ENCODE measurements at places on chromosomes 7 and 10.
A peak's percentile ranks its signal among the peaks of the same experiment; 100 is the strongest.

GRCh38 chr7:151121380-151122170 is 35.3 kb downstream of the AGAP3 start:
- no peak for DNase-seq

DNA sequence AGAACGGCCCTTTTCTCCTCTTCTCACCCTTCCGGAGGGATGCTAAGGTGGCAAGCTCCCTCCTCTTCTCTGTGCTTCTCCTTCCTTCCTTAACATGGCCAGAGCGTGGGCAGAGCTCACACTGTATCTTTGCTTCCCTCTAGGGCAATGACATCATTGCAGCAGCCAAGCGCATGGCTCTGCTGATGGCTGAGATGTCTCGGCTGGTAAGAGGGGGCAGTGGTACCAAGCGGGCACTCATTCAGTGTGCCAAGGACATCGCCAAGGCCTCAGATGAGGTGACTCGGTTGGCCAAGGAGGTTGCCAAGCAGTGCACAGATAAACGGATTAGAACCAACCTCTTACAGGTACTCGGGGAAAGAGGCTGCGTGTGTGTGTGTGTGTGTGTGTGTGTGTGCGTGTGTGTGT is 36.6 kb downstream of the AP3M1 start:
- no peak for DNase-seq

DNA sequence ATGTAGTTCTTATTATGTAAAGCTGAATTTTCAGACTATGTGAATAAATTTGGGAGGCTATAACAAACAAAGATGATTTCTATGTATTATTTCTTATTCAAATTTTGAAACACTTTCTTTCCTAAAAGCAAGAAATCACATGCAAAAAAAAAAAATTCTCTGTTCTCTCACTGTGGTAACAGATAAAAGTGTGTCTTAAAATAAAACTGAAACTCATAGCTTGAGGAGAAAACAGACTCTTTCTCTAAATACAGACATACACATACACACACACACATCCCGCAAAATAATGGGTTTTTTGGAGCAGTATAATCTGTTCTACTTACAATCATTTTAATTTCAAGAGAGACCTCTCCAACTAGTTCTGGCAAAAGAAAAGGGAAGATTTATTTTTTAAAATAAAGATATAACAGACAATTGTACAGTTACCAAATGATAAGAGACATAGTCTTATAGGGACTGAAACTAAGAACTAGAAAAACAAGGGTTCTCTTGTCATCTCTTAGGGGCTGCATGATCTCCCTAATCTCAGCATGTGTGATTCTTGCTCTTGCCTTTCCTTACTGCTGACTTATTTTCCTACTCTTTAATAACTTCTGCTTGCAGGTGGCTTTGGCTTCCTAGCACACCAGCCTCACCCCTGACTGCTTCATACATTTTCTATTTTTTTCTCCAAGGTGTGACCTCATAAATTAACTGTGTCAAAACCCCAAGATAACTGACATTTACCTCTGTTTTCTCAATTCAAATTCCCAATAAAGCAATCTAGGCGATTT is 483.5 kb upstream of the POT1 start:
- DNase-seq, result no peak

- no peak for DNase-seq
Measured at GRCh38 chr7:21508538-21508937, 34.3 kb upstream of the DNAH11 start.

DNA sequence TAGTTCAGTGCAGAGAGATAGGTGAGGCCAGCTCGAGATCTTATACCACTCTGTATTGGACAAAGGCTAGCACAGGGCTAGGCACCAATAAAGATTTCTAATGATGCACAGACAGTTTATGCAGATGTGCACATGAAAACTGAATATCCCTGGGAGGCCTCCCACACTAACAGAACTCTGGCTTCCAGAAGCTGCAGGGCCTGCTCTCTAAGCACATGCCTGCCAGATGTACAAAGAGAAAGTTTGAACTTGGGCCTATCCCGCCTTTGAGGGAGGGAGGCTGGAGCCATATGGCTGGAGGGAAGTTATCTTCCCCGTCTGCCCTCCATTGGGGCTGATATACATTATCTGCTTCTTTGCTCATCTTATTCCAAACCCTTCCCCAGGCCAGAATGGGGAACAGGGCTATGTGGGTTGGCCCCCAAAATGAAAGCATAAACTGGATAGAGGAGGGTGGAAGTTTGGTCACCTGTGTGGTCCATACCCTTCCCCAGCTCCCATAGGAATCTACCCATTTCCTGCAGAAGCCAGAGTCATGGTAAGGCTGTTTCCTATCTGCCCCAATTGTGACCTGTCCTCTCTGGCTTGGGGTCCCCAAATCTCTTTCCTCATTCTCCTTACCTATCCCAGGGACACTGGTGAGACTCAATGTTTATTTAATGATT is 3.8 kb downstream of the KAZALD1 start:
- no peak for DNase-seq

DNA sequence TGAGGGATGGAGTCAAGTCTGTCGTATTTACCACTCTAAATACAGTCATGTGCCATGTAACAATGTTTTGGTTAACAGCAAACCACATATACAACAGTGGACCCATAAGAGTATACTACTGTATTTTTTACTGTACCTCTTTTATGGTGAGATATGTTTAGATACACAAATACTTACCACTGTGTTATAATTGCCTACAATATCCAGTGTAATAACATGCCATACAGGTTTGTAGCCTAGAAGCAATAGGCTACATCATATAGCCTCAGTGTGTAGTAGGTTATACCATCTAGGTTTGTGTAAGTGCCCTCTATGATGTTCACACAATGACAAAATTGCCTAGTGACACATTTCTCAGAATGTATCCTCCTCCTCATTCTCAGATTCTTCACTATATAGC is 110.4 kb downstream of the FAM107B start:
- no peak for DNase-seq

- DNase-seq, result no peak
Measured at GRCh38 chr10:48465860-48466521, 138.9 kb downstream of the ARHGAP22 start.

- DNase-seq, result no peak
Measured at GRCh38 chr10:131698232-131698631, 202.6 kb upstream of the PPP2R2D start.

DNA sequence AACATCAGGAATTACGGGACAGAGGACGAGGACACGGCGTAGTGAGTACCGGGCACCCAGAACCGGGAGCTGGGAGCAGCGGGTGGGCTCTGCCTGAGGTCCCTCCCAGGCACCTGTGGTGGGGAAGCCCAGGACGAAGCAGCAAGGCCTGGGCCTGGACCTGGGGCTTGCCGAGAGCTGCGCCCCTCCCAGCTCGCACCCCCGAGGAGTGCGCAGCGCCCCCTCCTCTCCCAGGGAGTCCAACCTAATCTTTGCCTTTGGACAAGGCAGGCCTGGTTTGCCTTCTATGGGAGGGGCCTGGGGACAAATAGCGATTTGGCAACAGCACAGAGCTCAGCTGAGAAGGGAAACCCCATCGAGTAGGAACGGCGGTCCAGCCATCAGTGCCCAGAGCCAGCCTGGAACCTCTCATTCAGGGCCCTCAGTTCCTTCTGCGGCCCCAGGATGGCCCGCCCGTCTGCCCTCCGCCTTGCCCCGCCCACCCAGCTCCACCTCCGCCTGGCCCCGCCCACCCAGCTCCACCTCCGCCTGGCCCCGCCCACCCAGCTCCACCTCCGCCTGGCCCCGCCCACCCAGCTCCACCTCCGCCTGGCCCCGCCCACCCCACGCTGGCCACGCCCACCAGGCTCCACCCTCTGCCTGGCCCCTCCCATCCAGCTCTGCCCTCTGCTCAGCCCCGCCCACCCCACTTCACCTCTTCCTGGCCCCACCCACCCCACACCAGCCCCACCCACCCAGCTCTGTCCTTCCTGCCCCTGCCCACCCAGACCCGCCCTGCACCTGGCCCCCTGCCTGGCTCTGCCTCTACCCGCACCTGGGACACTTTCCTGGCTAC is 32.5 kb upstream of the KNDC1 start:
- no peak for DNase-seq

GRCh38 chr7:43761938-43762692 is 3.6 kb downstream of the BLVRA start:
- DNase-seq, result no peak

DNA sequence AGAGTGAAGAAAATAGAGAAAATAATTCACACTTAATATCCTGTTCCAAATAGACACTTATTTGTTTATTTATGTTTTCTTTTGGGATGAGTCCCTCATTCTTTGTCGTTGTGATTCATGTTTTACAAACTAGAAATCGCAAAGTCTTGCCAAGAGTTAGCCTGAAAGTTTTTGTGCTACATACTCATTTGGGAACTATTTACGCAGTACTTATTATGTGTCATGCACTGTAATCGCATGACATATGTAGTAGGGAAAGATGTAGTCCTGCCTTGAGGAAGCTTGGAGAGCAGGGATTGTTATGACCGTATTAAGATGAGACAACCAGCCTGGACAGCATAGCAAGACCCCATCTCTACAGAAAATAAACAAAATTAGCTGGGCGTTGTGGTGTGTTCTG is 189.3 kb downstream of the ABCA13 start:
- DNase-seq, result no peak

GRCh38 chr7:16753102-16753931 is at the start of gene TSPAN13:
Gene TSPAN13 (plus strand): TSS chr7:16753755. CDS start chr7:16753968, 213 bp downstream.
- peak; percentile 93 for DNase-seq

DNA sequence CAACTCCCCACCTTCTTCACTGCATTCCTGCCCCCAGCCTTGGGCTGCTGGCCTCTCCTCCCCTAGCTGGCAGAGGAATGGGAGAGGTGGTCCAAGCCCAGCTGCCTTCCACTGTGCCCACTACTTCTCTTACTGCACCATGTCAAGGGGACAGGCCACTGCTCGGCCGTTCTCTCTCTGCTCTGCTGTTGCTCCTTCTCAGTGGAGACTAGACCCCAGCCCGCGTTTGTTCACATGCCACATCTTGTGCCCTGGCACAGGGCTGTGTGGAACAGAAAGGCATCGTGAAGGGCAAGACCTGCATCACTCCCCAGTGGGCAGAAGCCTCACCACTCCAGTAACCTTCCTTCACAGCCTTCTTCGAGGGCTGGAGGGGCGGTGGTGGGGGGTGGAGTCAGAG is 711 bp upstream of the CDHR3 start:
- no peak for DNase-seq

DNA sequence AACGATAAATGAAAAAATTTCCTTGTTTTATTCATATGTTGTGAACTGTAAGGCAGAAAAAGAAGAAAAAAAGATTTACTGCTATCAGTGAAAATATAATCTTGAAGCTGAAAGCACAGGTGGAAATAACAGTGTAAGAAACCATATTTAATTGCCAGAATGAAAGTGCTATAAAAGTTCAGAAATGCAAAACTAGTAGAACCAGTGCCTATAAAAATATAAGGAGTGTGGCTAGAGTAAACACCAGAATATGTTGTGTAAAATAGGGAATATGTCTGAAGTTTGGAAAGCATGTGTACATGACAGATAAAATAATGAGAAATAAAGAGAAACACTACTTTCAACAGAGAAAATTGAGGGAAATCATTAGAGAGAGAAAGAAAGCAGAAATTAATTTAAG is 350.5 kb upstream of the NPSR1 start:
- no peak for DNase-seq

DNA sequence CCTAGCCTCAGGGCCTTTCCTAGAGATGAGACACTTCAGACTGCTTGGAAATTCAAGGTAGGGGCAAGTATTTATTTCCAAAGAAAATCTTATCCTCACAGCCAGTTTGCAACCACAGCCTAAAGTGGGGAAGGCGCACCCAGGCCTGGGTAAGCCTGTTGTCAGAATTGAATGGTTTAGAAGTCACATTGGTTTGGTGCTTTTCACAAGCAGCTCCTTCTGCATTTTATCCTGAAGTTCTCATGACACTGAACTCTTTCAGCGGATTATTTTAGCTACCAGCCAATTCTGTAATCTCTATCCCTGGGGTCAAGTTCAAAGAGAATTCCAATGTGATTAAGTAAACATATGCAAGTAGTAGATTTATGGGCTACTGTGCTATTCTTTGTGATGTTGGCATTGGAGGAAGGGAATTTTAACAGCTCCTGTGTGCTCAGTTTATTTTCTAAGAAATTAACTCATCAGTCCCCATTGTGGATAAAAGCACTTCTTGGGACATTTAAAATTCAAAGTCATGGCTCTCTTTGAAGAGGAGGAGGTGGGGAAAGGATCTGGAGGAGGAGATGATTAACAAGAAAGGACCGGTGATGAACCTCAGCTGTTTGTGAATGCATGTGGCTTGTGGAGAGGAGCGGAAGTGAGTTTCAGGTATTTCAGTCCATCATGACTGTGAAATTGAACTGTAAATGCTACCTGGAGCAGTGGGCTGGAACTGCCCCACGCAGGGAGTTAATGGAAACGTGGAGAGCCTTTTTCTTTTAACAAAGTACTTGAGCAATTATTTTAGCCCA is 90.2 kb upstream of the CACUL1 start:
- no peak for DNase-seq

GRCh38 chr10:61903221-61903927 is 1.9 kb downstream of the ARID5B start:
- no peak for DNase-seq

GRCh38 chr7:130381468-130382312 is 1.4 kb downstream of the CPA1 start:
- no peak for DNase-seq

- no peak for DNase-seq
Measured at GRCh38 chr10:29908962-29909361, 150.4 kb downstream of the JCAD start.

DNA sequence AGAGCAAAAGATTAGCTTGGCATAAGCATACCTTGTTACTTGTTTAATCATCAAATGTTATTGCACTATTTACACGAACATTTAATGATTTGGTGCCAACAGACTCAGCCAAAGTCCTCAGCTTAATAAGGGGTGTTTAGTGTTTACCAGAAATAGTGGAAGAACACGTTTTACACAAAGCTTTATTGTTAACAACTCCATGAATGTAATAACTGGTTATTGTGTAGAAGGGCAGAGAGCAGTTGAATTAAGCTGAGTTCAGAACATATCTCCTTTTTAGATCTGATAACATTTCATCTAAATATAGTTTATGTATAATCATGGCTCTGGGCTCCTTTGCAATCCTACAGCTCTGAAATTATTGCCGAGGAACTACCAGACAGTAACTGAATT is 99.1 kb downstream of the CABCOCO1 start:
- DNase-seq, result no peak

DNA sequence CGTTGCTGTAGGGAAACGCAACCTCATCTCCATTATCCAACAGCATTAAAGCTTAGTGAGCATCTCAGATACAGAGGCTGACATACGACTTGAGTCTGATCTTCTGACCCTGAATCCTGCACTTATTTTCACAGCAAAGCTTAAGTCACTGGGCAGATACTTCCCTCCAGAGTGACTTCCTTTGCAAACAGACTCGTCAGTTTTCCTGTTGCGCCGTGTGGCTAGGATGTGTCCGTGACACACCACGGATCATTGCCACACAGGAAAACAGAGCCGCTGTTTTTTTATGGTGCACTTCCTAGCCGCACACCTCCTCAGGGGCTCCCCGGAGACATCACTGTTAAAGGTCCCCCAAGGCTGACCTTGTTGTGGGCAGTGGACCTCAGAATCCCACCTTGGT is 94.9 kb upstream of the MKI67 start:
- no peak for DNase-seq

DNA sequence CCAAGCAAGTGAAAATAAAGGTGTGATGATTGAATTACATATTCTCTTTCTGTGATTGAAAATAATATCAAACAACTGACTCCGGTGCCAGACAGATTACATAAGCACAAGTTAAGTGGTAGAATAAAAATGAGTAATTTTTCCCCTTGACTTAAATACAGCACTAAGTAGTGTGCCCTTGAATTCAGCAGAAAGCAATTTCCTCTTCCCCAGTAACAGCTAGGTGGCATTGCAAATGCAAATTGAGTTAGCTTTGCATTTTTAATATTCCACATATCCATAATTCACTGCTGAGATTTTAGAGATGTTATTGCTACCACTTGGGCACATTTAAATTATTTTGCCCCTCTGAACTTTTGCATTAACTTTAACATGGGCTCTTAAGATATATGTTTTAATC is 89.8 kb upstream of the NPVF start:
- DNase-seq, result no peak

All from H54 (cell line).